ENCODE measurements at places on chromosomes 5 and 9.

GRCh38 chr5:6745706-6746222, 32.5 kb downstream of the TENT4A start:
- peak; percentile 63 for DNase-seq

- peak; percentile 31 for DNase-seq
Observed at GRCh38 chr9:121499427-121500164, at the start of gene GGTA1. TSS of gene GGTA1 (minus strand) at chr9:121499844. CDS start at chr9:121467922, 31,922 bp downstream.

DNA sequence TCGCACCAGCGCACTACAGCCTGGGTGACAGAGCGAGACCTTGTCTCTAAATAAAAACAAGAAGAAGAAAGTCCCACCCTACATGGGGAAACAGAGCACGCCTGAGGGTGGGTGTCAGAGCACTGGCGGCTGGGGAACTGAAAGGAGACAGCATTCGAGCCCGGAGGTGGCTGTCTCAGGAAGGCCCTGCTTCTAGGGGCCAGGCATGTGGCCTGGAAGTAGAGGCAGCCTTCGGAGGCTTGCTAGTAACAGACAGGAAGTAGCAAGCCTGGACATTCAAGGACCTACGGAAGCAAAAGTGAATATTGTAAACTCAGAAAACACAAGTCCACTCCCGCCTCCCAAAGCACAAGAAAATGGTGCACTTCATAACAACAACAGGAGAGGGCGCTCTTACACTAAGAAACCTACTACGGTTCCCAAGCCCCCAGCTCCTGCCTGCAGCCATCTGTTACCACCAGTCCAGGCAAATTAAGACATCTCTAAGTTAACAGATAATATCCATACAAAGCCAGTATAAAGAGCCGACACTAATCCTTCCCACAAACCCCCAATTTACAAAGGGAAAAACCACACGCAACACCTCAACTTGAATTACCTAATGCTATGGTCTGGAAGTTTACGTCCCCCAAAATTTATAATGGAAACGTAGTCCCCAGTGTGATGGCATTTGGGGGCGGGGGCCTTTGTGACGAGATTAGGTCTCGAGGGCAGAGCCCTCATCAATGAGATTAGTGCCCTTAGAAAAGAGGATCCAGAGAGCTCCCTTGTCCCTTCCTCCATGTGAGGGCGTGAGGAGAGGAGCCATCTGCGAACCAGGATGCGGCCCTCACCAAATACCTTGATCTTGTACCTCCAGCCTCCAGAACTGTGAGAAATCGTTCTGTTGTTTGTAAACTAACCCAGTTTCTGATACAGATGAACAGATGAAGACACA, 7.7 kb downstream of the RASGEF1C start:
- peak; percentile 42 for DNase-seq

GRCh38 chr5:157917491-157917890, 58.5 kb upstream of the CLINT1 start:
- no peak for DNase-seq

DNA sequence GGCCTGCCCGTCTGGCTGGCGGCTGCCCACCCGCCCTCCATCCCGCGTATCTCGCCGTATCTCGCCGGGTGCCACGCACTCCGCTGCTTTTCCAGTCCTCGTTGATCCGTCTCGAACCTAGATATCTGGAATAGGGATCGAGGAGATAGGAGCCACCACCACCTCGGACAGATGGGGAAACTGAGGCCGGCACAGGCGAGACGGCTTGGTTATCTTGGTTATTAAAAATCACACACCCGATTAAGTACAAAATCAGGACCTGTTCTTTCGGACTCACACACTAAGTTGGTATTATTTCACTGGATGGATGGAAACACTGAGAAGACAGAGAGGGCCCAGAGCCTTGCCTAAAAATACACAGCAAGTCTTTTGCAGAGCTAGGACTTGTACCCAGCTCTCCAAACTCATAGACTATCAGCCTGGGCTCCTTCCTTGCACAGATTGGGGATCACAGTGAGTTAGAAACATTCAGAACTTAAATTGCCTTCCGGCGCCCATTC, 678 bp downstream of the SLC26A2 start:
- peak; percentile 17 for DNase-seq

DNA sequence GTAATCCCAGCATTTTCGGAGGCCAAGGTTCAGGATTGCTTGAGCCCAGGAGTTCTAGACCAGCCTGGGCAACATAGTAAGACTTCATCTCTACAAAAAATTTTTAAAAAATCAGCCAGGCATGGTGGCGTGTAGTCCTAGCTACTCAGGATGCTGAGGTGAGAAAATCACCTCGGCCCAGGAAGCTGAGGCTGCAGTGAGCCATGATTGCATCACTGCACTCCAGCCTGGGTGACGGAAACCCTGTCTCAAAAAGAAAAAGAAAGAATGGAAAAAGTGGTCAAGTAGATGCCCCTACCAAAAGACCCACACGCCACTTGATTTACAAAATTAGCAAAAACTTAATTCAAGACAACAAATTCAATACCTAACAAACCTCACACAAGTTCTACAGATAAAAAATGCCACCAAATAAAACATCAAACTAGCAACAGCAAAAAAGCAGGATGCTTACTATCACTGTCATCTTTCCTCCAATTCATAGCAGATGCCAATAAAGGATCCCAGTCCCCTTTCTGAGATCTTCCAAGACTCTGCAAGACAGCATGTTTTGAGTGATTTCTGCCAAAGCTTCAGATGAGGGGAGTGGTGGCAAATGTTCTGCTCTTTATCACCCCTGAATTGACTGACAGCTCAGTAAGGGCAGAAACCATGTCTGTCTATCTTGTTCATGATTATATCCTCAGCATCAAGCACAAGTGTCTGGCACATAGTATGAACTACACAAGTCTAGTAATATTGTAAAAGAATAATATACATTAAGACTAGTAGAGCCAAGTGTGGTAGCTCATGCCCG, 34.2 kb upstream of the TESK1 start:
- no peak for DNase-seq

DNA sequence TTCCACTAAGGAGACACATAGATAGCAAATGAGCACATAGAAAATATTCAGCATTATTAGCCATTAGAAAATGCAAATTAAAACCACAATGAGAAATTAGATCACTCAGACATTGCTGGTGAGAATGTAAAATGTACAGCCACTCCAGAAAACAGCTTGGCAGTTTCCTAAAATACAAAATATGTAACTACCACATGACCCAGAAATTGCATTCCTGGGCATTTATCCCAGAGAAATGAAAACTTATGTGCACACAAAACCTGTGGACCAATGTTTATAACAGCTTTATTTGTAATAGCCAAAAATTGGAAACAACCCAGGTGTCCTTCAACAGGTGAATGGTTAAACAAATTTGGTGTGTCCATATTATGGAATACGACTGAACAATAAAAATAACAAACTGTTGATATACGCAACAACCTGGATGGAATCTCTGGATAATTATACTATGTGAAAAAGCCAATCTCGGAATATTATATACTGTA, 34.8 kb upstream of the SHC3 start:
- DNase-seq = no peak
